Activated CD4-positive, alpha-beta T cell treated with anti-CD3 and anti-CD28 coated beads, Interleukin-2, amount 10 ng/mL, durations not matched to agents 24 days and 14 days (primary cell): ENCODE measurements at places on chromosomes 16 and 17.

GRCh38 chr16:85761861-85762260, 11.0 kb upstream of the C16orf74 start:
- H3K4me3 ChIP-seq, result no peak overlapping the region
- H3K36me3 ChIP-seq, result no peaks in the 10 kb centered on the region
- peaks cover 20% of the 10 kb centered on the region for H3K27me3 ChIP-seq
- no peak for DNase-seq
- peaks cover 9% of the 10 kb centered on the region for H3K4me1 ChIP-seq

DNA sequence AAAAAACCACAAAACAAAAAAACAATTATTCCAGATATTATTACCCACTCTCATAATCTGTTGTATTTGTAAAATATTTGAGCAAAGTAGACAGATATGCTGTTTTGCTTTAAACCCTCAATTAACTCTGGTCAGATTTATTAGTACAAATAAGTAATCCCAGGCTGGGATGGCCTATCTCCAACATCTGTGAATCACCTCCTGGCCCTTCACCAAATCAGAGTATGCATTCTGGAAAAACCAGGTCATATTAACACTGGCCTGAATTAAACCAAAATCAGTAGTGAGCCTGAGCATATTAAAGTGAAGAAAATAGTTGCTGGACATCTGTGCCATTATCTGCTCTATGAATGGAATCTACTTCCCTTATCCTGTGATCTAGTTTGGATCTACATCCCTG, 41.0 kb downstream of the STAT3 start:
- H3K27ac ChIP-seq, result peak overlapping the region; percentile 76
- peaks cover 38% of the 10 kb centered on the region for H3K4me1 ChIP-seq
- peaks cover 62% of the 10 kb centered on the region for H3K36me3 ChIP-seq
- H3K27me3 ChIP-seq, result no peaks in the 10 kb centered on the region
- H3K4me3 ChIP-seq, result no peak overlapping the region

DNA sequence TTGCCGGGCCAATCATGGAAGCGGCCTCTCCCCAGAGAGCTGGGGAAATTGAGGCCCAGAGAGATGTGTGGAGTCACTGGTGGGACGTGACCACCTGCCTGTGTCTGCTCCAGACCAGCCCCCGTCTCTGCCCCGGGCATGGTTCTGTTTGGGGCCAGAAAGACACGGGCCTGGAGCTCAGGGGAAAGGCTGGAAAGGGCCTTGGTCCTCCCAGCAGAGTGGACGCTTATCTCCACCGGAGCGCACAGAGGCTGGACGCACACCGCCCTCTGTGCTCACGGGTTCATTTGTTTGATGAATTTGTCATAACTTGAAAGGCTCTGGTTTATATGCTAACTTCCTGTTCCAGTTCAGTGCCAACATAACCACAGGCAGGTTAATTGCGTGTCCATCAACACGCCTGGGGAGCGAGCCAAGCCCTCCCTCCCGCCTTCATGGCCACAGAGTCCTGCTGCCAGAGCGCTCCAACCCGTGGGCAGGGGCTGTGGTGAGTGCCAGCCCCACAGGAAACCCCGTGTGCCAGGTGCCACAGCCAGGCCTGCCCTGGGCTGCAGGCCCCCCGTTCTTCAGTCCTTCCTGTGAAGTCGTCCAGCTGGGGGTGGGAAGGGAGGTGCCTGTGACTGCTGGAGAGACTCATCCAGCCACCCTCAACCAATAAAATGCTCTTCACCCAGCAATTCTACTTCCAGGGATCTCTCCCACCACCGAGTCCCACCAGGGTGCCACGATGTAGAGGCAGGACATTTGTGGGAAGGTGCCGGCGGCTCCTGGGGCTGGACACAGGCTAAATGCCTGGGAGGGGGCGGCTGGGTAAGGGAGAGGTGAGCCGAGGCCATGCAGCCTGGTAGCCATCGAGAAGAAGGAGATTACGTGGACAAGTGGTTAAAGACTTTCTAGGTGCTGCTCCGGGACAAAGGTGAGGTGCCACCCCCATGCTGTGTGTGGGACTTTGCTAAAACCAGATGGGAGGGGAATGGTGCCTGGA, 29.4 kb upstream of the BAHCC1 start:
- peak overlapping the region; percentile 30 for H3K4me3 ChIP-seq
- no peak overlapping the region for H3K27ac ChIP-seq
- peaks cover 33% of the 10 kb centered on the region for H3K27me3 ChIP-seq
- peaks cover 9% of the 10 kb centered on the region for H3K4me1 ChIP-seq
- no peaks in the 10 kb centered on the region for H3K36me3 ChIP-seq

DNA sequence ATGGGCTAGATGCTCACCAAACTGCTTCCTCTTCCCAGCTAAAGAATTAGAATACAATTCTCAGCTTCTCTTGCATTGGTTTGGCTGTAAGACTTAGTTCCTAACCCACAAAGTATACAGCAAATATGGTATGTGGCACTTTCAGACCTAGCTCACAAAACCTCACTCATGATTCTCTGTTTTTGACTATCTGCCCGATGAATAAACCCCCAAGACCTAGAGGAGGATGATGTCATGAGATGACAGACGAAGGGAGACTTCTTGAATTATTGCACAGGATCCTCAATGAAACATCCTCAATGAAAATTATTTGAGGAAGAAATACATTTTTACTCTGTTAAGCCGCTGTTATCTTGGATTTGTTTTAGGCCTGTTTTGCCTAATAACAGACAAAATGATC, 14.3 kb downstream of the CNOT1 start:
- DNase-seq, result no peak
- H3K36me3 ChIP-seq, result peaks cover 36% of the 10 kb centered on the region
- peaks cover 12% of the 10 kb centered on the region for H3K4me1 ChIP-seq
- H3K27ac ChIP-seq, result peak overlapping the region; percentile 65

DNA sequence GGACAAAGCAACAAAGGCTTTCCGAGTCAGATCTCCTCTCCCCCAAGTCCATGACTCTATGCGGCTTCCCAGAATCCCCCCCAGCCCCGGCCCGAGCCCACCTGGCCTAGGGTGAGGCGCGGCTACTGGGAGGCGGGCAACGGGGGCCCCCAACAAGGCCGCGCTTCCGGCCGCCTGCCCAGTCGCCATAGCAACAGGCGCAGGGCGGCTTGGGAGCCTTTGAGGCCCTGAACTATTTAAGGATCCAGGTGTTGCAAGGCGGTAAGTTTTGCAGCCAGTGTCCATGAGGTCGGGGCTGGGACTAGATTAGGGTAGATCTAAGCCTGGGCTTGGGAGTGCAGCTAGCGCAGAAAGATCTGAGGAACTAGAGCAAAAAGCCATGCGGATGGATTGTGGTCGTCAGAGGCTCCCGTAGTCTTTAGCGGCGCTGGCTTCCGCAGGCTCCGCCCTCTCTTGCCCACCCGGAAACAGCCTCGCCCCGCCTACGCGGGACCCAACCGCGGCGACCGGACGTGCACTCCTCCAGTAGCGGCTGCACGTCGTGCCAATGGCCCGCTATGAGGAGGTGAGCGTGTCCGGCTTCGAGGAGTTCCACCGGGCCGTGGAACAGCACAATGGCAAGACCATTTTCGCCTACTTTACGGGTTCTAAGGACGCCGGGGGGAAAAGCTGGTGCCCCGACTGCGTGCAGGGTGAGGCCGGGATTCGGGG, at the start of the genes KIAA0753 and TXNDC17:
TSS of gene KIAA0753 (minus strand) at position 176 of the 711 bp plus-strand sequence. CDS start 5,608 bp downstream, outside the sequence.
TSS of gene TXNDC17 (plus strand) at position 525 of the 711 bp plus-strand sequence. CDS start at position 548, 23 bp downstream.
- H3K27me3 ChIP-seq, result no peaks in the 10 kb centered on the region
- peak within 1 kb of the TSS; percentile 93 for H3K4me3 ChIP-seq
- peaks cover 30% of the 10 kb centered on the region for H3K36me3 ChIP-seq
- DNase-seq, result peak; percentile 99
- peaks cover 60% of the 10 kb centered on the region for H3K4me1 ChIP-seq

- DNase-seq, result no peak
- no peaks in the 10 kb centered on the region for H3K4me1 ChIP-seq
- H3K36me3 ChIP-seq, result no peaks in the 10 kb centered on the region
- H3K4me3 ChIP-seq, result no peak overlapping the region
Measured at GRCh38 chr17:70037498-70037897, 37.5 kb upstream of the KCNJ16 start.

- H3K27ac ChIP-seq, result peak overlapping the region; percentile 94
- peaks cover 75% of the 10 kb centered on the region for H3K4me1 ChIP-seq
- H3K27me3 ChIP-seq, result no peaks in the 10 kb centered on the region
- DNase-seq, result no peak
Measured at GRCh38 chr16:11099672-11100205, 155.4 kb downstream of the CLEC16A start.

- H3K4me3 ChIP-seq, result peak overlapping the region; percentile 27
- DNase-seq, result no peak
- H3K36me3 ChIP-seq, result peaks cover 45% of the 10 kb centered on the region
- no peaks in the 10 kb centered on the region for H3K27me3 ChIP-seq
Measured at GRCh38 chr17:38891441-38891840, 21.6 kb downstream of the LASP1 start.

DNA sequence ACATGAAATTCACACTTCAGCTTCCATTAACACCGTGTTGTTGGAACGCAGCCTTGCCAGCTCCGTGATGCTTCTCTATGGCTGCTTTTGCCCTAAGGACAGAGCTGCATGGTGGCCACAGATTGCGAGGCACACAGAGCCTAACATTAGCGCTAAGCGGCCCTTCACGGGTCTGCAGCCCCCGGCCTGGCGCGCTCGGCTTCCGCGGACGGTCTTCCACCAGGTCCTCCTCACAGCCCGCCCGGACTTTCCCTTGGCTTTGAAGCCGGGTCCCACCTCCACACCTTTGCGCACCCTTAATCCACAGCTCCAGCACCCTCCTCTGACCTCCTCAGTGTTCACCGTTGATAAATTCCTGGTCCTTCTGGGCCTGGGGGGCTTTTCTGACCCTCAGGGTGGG, 19.6 kb downstream of the SCGB1C2 start:
- no peaks in the 10 kb centered on the region for H3K4me1 ChIP-seq
- no peak for DNase-seq
- no peaks in the 10 kb centered on the region for H3K36me3 ChIP-seq
- no peak overlapping the region for H3K4me3 ChIP-seq

DNA sequence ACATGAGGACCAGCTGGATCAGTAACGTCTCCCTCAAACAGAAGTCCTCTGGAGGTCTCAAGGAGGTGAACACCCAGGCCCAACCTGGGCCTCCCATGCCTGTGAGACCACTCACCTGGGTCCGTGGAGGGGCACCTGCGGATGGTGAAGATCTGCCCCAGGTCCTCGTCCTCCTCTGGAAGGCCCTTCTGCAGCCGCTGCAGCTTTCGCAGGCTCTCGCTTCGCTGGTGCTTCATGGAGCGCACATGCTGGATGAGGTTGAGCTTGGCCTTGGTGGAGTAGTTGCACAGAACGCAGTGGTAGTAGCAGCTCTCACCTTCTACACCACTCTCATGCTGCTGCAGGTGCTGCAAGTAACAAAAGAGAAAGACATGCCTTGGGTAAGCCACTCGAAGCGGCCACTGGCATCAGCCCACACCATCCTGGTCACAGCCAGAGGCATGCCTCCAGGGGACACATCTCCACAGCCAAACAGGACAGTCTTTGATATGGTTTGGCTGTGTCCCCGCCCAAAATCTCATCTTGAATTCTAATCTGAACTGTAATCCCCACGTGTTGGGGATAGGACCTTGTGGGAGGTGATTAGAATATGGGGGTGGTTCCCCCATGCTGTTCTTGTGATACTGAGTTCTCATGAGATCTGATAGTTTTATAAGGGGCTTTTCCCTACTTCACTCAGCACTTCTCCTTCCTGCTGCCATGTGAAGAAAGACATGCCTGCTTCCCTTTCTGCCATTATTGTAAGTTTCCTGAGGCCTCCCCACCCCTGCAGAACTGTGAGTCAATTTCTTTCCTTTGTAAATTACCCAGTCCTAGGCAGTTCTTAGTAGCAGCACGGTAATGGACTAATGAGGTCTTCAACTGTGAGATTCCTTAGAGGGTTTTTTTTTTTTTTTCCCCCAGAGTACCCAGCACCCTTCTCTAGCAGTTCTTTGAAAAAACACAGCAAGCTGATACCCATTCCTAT, 158.0 kb downstream of the ZFHX3 start:
- DNase-seq, result no peak
- H3K27ac ChIP-seq, result no peak overlapping the region
- peaks cover 3% of the 10 kb centered on the region for H3K36me3 ChIP-seq

DNA sequence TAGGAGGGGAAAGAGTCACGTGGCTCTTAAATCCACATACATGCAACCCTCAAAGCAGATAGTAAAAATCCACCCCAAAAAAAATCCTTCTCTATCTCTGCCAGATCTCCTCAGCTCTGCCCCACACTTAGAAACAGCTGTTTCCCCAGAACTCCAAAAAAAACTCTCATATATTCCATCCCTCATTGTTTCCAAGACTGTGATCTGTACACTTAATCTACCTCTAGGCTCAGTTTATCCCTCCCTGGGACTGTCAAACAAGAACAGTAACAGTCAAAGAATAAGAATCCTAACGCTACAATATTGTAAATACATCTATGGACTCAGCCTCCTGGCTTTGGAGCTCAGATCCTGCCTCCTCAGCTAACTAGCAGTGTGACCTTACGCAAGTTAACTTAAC, 11.6 kb downstream of the CUEDC1 start:
- H3K4me1 ChIP-seq, result peaks cover 36% of the 10 kb centered on the region
- no peak for DNase-seq
- peaks cover 48% of the 10 kb centered on the region for H3K27me3 ChIP-seq
- H3K27ac ChIP-seq, result no peak overlapping the region

- H3K4me1 ChIP-seq, result peaks cover 54% of the 10 kb centered on the region
- peaks cover 72% of the 10 kb centered on the region for H3K36me3 ChIP-seq
- H3K27ac ChIP-seq, result peak overlapping the region; percentile 83
- H3K4me3 ChIP-seq, result peak overlapping the region; percentile 77
- H3K27me3 ChIP-seq, result no peaks in the 10 kb centered on the region
- DNase-seq, result peak; percentile 74
Measured at GRCh38 chr17:47660064-47660492, 10.4 kb downstream of the KPNB1 start.

GRCh38 chr17:50493744-50494143, 14.5 kb upstream of the MYCBPAP start:
- H3K27ac ChIP-seq, result no peak overlapping the region
- DNase-seq, result no peak
- no peak overlapping the region for H3K4me3 ChIP-seq
- no peaks in the 10 kb centered on the region for H3K36me3 ChIP-seq
- no peaks in the 10 kb centered on the region for H3K4me1 ChIP-seq
- H3K27me3 ChIP-seq, result peaks cover 12% of the 10 kb centered on the region

- DNase-seq, result no peak
- H3K4me1 ChIP-seq, result no peaks in the 10 kb centered on the region
- H3K4me3 ChIP-seq, result no peak overlapping the region
Measured at GRCh38 chr17:27904534-27905446, 11.6 kb upstream of the LYRM9 start.

- no peaks in the 10 kb centered on the region for H3K27me3 ChIP-seq
- H3K36me3 ChIP-seq, result peaks cover 12% of the 10 kb centered on the region
- H3K27ac ChIP-seq, result peak overlapping the region; percentile 89
- peak overlapping the region; percentile 76 for H3K4me3 ChIP-seq
Measured at GRCh38 chr17:27526604-27527002, 70.4 kb downstream of the KSR1 start.

DNA sequence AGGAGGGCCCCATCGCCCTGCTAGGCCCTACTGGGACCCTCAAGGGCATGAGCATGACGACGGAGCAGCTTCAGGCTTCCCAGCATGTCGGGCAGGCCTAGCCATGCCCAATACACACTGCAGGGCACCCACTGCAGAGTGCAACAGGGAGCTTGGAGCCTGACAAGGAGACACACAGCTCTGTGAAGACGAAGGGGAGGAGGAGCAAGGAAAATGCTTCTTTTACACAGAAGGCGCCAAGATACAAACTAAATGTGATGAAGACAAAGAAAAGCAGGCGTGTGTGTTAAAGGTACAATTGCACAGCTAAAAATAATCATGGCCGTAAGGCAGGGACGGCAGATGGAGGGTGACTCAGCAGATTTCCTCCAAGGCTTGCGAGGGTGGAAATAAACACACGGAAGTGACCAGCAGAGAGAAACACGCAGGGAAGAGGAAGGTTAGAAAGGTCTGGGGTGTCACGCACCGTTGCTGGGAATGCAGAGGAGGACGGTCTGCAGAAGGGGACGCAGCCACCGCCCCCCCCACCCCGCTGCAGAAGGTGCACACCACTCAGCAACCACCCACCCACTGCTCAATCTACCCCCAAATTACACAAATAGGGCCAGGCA, 108.5 kb downstream of the ZNF778 start:
- H3K4me1 ChIP-seq, result peaks cover 74% of the 10 kb centered on the region
- peak; percentile 69 for DNase-seq
- no peaks in the 10 kb centered on the region for H3K27me3 ChIP-seq
- peaks cover 29% of the 10 kb centered on the region for H3K36me3 ChIP-seq
